ENCODE measurements at places on chromosomes 2 and 18.

DNA sequence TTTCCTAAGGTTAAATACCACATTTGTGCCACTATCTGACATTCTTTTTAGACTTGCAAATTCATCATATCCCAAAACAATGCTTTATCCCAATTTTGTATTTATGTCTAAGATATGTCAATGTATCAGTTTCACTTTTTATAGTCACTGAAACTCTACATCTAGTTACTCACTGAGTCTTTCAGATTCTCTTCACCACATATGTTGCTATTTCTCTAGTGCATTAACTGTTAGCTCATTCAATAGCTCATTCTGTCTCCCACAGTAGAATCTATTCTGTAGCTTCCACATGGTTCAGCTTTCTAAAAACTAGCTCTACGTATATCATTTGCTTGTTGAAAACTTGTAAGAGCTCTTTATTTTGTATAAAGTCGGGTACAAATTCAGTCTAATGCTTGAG, 1420.6 kb upstream of the NXPH2 start:
- no peak for DNase-seq

- no peak for DNase-seq
Measured at GRCh38 chr2:147689220-147689909, 155.5 kb upstream of the ACVR2A start.

DNA sequence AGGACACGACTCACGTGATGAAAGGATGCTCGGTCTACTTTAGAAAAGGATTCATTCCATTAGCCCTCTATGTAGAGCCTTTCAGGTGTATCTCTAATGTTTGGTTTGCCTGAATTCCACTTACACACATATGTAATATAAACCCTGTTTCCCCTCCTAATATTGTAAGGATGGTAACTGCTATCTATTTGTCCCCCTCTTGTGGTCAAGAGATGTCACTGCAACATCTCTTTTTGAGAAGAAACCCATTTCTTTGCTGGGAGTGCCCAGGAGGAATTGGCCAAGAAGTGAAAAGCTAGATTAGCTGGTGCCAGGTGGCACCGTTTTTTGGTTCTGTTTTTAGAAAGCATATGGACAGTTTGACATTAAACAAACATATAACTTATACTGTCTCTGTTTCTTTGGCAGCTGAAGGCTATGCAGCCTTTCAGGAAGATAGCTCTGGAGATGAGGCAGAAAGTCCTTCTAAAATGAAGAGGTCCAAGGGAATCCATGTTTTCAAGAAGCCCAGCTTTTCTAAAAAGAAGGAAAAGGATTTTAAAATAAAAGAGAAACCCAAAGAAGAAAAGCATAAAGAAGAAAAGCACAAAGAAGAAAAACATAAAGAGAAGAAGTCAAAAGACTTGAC, 41.2 kb downstream of the RALBP1 start:
- peak; percentile 46 for DNase-seq

DNA sequence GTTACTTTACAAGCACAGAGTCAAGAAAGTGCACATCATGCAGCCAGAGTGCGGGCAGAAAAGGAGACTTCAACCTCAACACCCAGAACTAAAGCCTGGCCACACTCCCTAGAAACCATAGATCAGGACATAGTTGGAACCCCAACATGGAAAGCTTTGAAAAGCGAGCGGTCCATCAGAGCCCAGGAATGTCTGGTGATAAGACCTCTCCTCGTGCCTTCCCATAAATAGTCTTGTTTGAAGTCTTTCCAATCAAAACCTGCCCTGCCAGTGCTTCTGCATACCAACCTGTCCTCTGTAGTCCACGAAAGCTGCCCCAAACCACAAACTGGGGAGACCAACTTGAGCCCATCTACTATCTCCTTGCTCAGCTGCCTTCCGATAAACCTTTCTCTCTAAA, 55.5 kb downstream of the NEURL3 start:
- no peak for DNase-seq
